ENCODE measurements at places on chromosomes 12 and 14.

- no peak for DNase-seq
Measured at GRCh38 chr12:72144553-72144952, 127.6 kb upstream of the TRHDE start.

- no peak for DNase-seq
Measured at GRCh38 chr14:73231981-73232851, 5.1 kb upstream of the PAPLN start.

- DNase-seq: no peak
Measured at GRCh38 chr14:70808416-70809224, 693 bp downstream of the MAP3K9 start.

GRCh38 chr14:93230539-93230938, 23.5 kb downstream of the UBR7 start:
- DNase-seq: no peak

DNA sequence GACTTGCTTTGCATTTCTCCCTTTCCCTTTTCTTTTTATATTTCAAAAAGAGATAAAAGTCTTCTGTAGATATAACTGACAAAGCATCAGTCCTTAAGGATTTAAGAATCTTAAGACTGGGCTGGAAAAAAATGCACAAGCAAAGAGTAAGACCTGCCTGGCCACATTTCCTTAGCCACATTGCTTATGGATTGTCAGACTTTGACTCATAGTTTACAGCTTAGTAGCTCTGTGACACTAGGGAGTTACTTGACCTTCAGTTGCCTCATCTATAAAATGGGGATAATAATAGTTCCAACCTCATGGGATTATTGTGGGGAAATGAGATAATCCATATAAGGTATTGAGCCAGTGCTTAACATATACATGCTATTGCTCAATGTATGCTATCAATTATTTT, 66.4 kb upstream of the STK38L start:
- no peak for DNase-seq

DNA sequence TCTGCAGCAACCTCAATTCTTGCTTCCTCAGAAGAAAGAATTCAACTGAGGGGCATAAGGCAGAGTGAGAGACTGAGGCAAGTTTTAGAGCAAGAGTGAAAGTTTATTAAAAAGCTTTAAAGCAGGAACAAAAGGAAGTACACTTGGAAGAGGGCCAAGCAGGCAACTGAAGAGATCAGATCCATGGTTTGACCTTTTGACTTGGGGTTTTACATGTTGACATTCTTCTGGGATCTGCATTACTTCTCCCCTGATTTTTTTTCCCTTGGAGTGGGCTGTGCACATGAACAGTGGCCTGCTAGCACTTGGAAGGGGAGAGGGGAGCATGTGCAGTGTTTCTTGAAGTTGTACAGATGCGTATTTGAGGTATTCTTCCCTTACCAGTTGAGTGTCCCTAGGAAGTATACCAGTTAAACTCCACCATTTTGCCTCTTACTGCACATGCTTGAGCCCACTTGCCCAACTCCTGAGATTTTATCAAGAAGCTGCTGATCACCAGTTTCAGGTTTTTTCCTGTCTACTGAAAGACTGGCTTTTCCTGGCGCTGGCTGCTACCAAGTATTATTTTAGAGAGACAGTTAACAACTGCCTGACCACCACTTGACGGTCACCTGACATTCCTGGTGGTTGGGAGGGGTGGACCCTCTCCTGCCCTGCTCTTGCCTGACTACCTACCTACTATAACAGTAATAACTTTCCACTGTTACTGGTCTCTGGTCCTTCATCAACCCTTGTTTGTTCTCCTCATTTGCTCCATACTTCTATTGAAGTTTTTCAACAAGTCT, 26.0 kb upstream of the TMTC2 start:
- DNase-seq: no peak

DNA sequence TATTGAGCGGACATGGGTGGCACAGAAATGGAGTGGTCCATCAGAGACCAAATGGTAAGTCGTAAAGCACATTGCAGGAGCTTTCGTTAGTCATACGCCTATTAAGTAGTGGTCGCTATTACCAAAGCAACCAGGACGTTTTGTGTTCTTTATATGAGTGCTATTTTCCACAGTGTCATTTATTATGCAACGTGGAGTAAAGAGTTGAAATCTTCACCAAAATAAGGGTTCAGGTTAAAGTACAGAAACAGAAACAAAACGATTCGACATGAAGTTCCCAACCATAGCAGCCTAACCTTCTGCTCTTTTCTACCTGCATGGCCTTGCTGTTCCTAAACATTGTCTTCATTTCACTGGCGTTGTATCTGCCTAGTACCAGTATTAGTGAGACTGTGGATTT, 20.1 kb upstream of the FGD4 start:
- DNase-seq: no peak

GRCh38 chr12:18054925-18055619, 34.9 kb downstream of the RERGL start:
- DNase-seq: no peak

GRCh38 chr12:25816637-25817036, 141.8 kb upstream of the RASSF8 start:
- DNase-seq: no peak

GRCh38 chr14:78286210-78286609, 116.0 kb downstream of the NRXN3 start:
- DNase-seq: no peak

DNA sequence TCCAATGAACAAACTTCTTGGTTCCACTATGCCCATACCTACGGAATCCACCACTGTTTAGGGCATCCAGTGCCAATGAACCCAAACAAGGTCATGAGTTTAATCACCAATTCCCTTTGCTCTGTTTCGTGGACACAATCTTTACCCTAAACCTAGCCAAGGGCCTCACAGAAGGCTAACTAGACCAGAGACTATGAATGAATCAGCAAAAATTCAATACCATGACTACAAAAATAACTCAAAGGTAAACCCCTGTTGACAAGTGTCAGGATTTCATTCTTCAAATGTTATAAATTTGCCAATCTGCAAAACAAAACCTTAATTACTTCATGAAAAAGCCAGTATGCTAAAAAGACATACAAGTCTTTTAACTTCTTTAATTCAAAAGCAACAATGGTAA, 96.7 kb downstream of the CEP128 start:
- DNase-seq: no peak

- DNase-seq: peak; percentile 47
Measured at GRCh38 chr12:47753021-47754001, 5.4 kb downstream of the RAPGEF3 start.

- DNase-seq: no peak
Measured at GRCh38 chr14:93683226-93683625, 105.1 kb downstream of the PRIMA1 start.

- DNase-seq: no peak
Measured at GRCh38 chr14:61573748-61574513, 121.4 kb upstream of the HIF1A start.

GRCh38 chr12:60101715-60102114, 505.9 kb downstream of the SLC16A7 start:
- no peak for DNase-seq

DNA sequence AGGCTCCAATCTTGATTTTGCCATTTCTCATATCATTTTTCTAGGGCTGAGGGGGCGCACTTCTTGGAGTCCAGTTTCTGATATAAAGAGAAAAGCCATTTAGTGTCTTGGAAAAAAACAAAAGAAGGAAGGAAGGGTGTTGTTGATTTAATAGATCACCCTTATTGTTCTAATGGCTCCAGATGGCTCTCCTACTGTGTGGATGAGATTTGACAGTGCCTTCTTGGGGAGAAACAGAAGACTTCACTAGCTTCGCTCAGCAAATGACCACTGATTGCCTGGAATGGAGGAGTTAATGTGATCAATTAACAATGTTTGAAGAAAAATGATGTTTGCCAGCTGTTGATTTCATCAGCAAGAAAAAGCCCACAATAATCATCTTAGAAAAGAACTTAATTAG, 216.2 kb downstream of the APAF1 start:
- no peak for DNase-seq

GRCh38 chr12:89162589-89163261, 189.6 kb downstream of the DUSP6 start:
- peak; percentile 62 for DNase-seq

GRCh38 chr14:105241641-105242040, 6.7 kb upstream of the BTBD6 start:
- DNase-seq: no peak

GRCh38 chr12:113519464-113520307, 48.0 kb upstream of the LHX5 start:
- no peak for DNase-seq

- DNase-seq: no peak
Measured at GRCh38 chr12:113778432-113779132, 187.5 kb downstream of the RBM19 start.

- DNase-seq: no peak
Measured at GRCh38 chr12:127607146-127607725, 659.7 kb upstream of the TMEM132C start.

DNA sequence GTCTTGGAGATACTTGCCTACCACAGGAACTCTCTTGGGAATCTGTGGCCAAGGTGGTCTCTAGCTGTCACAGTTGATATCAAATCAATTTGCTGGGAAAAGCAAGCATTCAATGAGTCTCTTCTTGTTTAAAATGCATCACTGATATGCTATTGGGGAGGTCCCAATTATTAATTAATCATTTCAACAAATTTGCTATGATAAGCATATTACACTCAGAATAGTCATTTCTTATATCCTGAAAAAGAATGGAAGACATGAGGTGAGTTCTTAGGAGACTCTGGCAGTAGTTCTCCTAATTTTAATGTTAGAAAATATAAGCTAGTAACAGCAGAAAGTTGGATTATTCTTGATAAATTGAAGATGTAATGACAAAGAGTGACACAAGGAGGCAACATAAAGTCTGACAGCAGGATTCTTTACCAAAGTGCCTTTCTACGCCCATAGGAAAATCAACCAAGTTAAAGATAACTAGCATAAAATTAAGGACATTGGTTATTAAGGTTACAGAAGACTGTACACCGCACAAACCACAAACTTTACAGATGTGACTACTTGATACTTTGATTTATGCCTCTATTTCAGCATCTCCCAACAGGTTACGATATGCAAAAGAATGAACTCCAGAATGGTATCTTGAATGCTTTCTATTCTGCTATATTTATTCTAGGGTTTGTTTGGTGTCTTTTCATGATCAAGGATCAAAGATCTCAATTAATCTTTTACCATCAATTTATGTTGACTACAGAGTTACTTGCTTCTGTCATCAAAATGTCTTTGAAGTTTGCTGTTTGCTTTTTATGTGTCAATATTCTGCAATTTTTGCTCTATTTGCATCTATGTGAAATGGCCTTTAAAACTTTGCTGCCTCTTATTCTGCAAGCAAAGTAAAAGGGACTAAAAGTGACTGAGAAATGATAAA, 349.6 kb upstream of the CLEC14A start:
- DNase-seq: no peak

- no peak for DNase-seq
Measured at GRCh38 chr12:58750484-58750883, 169.8 kb downstream of the LRIG3 start.

- peak; percentile 95 for DNase-seq
Measured at GRCh38 chr12:6383572-6384498, at the start of gene LTBR. Gene LTBR (plus strand): TSS chr12:6384162. CDS start chr12:6384359, 197 bp downstream.

DNA sequence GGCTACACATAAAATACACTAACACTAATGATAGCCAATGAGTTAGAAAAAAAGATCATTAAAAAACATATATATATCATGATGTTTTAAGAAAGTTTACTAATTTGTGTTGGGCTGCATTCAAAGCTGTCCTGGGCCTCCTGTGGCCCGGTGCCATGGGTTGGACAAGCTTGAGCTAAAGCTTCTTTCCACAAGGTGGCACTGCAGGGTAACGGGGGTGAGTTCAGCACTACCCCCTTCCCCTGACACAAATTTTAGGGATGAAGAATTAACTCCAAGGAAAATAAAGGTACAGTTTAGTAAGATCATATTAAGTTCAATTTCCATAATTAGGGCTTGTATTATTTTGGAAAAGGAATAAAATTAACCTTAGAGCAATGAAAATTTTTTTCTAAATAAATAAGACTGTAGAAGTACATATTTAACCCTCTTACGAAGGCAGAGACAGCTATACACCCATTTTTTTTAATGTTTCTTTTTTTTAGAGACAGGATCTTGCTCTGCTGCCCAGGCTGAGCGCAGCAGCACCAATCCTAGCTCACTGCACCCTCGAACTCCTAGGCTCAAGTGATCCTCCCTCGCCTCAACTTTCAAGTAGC, 38.9 kb downstream of the PPP1R13B start:
- peak; percentile 76 for DNase-seq

DNA sequence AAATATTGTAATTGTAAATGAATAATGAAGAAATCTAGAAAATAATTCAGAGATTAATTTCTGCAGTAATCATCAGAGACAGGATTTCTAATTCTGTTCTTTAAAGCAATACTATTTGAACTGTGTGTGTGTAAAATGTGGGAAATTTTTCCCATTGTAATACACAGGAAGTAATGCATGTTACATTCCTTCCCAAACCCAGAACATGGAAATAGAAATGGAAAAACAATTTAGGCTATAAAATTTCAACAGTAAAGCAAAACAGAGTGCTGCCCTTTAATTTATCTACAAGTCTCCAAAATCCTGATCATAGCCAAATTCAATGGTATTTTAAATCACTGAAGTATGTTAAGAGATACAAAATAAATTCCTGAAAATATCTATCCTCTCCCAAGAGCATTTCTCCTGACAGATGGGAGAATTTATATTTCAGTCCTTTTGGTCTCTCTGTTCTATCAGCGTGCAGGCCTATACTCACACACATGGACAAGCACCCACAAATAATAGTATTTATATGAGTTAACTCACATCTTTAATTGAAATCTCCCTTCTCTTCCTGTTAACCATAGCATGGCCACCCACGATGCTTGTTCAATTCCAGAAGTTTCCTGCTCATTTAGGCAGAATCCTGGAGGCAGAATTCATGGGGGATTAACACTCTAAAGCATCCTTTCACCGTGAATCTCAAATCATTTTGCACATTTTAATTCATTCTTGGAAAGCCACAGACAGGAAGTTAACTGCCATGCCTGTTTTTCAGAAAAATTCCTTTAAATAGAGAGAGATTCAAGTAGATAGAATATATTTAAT, 1465.4 kb upstream of the FLRT2 start:
- no peak for DNase-seq

DNA sequence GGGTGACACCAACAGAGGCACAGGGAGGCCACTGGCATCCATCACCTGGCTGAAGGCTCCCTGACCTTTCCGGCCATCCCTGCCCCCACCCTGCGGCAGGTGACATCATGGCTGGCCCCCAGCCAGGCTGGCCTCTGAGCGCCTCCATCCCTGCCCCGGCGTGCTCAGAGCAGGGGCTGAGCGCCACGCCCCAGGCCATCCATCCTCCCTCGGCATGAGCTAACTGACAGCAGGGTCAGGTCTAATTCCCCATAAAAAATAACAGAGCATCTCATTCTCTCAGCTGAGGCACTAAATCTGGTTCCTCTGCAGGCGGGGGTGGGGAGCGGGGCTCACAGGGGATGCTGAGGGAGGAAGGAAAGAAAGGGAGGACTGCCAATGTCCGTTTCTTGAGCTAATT, 50.7 kb downstream of the PRIMA1 start:
- no peak for DNase-seq

GRCh38 chr12:28235015-28235414, 44.8 kb downstream of the CCDC91 start:
- DNase-seq: no peak

GRCh38 chr12:105443802-105444652, 113.5 kb downstream of the C12orf75 start:
- DNase-seq: no peak

All from mucosa of gallbladder (tissue), 1 donor.